Astrocyte of the cerebellum (primary cell): ENCODE measurements at places on chromosomes 11 and 22.
A peak's percentile ranks its signal among the peaks of the same experiment; 100 is the strongest.

DNA sequence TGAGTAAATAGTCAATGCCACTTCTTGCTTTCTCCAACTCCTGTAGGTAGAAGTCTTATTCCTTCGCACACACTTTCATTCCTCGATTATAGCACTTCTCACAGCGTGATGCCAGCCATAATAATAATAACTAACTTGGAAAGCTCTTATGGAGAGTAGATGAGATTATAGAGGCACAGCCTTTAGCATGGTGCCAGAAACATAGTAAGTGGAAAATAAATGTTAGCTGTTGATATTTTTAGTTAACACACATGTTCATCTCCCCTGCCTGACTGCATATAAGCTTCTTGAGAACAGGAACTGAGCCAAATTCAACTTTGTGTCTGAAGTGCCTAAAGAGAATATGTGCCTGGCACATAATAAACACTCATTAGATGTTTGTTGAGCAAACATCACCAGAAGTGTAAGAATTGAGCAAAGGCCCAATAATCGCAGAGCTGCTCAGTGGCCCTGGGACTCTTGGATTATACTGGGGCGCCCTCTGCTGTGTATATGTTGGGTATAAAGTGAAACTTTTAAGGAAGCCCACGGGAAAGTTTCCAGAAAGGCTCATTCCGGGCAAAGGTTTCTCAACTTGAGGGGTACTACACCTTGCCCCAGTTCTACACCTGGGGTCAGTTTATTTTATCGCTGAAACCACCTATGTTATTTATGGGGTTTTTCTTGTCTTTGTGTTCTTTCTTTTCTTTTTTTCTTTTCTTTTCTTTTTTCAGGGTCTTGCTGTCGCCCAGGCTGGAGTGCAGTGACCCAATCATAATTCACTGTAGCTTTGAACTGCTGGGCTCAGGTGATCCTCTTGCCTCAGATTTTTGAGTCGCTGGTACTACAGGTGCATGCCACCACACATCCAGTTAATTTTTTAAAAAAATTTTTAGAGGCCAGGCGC lies 22.3 kb downstream of the SLN start:
- DNase-seq, result no peak

DNA sequence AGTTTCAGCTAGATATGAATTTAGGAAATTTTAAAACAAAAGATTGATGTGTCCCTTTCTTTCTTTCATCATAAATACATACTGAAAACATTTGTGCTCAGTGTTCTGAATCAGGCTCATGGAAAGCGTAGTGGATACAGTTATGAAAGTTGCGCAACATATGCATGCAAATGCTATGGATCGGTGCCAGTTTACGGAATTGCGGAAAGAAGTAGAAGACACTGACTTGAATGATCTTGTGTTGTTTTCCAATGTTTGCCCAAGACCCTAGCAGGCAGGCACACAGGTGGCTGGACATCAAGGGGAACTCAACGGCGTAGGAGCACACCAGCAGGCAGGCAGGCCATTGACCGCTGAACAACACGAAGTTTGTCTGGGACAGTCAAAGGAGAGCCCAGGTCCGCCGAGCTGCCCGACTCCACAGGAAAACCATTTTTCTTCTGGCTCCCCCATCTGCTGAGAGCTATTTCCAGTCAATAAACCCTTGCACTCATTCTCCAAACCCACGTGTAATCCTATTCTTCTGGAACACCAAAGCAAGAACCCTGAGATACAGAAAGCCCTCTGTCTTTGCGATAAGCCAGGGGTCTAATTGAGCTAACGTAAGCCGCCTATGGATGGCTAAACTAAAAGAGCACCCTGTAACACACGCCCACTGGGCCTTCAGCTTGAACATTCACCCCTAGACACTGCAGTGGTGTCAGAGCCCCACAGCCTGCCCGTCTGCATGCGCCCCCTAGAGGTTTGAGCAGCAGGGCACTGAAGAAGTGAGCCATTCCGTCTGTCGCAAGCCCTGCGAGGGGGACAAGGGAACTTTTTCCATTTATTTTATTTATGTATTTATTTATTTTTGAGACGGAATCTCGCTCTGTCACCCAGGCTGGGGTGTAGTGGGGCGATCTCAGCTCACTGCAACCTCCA lies 7.4 kb upstream of the BIRC3 start:
- DNase-seq, result no peak

DNA sequence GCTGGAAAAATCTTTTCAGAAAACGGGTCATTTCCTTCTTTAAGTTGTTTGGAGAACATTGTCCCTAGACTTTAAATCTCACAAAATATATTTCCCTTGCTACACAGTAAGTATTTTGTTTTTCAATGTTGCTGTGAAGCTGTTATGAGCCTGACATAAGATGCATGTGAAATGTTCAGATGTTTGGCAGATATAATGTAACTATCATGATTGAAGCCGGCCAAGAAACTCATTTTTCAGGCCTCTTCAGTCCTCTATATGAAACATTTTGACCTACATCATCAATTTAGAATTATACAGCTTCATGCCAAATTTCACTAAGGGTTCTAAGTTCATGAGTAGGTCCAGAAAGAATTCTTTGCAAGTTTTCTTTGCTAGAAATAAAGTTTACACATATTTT lies 133.8 kb downstream of the JRKL start:
- DNase-seq, result no peak

- DNase-seq, result no peak
Measured at GRCh38 chr11:2215561-2216399, 44.2 kb upstream of the TH start.

- peak; percentile 80 for DNase-seq
Measured at GRCh38 chr11:33622186-33622585, 78.4 kb downstream of the C11orf91 start.

DNA sequence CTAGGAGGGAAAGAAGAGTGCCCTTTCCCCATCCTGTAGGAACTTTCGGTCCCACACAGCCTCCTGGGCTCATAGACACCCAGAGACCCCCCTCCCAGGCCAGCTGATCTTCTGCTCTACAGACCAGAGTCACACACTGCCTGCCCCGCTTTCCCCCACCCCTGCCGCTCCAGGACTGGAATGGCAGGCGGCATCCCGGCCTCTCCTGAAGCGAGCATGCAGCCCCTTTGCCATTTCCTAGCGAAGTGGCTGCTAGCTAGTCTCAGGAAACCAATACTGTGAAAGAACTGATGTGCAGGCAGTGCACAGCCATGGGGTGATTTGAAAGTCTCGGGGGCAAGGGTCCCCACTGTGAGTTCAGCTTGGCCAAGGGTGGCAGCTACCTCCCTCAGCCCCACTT lies 8.3 kb downstream of the PICK1 start:
- DNase-seq, result no peak

GRCh38 chr22:39142088-39142680 lies 10.3 kb downstream of the CBX7 start:
- no peak for DNase-seq

- no peak for DNase-seq
Measured at GRCh38 chr11:79314906-79315689, 125.7 kb downstream of the TENM4 start.

- no peak for DNase-seq
Measured at GRCh38 chr11:86418917-86419316, 44.2 kb downstream of the CCDC81 start.

DNA sequence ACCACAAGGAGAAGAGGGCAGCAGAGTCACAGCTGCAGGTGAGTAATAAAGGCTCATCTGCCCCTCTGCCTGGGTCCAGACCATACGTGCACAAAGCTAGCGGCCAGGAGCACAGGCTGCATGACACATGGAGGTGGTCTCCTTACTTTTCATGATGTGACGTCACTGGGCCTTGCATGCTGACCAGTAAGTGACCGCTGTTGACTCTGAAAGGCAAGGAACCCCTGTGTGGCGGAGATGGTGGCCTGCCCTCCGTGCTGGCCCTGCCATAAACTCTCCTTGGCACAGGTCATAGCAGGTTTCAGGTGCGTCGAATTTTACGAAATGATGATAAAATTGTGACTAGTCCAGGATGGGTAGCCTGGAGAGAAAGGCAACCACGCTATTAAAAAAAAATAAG lies 7.6 kb upstream of the PARVG start:
- no peak for DNase-seq

- DNase-seq, result no peak
Measured at GRCh38 chr22:29212743-29213142, 7.0 kb downstream of the EMID1 start.

DNA sequence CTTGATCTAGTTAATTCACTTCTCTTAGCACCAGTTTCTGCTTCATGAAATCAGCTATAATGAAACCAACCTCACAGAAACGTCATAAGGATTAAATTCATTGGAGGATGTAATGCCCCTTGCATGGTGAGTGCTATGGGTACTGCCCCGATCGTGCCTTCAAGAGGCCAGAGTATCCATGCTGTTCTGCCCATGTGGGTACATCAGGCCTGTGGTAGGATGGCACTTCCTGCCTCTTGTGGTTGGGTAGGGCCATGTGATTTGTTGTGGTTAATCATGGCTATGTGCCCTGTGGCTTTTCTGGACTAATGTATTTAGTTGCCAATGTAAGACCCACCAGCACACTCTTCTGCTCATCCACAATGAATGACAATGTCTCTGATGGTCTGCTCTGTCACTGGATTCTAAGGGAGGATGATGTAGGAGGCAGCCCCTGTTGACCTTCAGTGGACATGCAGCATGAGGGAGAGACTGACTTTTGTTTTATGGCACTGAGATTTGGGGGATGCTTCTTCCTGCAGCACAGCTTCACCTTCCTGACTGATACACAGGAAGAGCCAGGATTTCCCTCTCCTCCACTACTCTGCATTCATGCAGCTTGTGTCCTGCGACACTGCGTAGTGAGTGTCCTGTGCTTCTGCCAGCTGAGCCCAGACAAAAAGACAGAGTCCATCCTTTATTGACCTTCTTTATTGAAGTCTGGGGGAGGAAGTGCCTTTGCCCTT lies 66.2 kb downstream of the DHCR7 start:
- DNase-seq, result no peak

- peak; percentile 51 for DNase-seq
Measured at GRCh38 chr11:90204832-90205646, 17.8 kb downstream of the CHORDC1 start.

DNA sequence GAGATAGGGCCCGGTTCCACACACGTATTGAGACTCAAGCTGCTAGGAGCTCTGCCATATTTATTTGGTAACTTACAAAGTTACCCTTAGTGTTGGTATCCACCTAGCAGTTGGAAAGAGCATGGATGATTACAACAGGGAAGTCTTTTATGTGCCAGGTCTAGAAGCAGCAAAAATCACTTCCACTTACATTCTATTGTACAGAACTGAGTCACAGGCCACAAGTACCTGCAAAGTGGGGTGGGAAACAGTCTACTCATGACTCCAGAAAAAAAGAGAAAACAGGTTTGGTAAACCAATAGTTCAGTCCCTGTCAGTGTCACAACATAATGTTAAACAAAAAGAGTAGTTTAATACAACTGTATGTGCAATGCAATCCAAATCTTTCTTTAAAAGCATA lies 279.6 kb upstream of the PITPNB start:
- no peak for DNase-seq

GRCh38 chr11:837189-837989 lies 4.6 kb downstream of the CD151 start:
- DNase-seq, result no peak

- no peak for DNase-seq
Measured at GRCh38 chr11:63769042-63769713, 603 bp upstream of the ZFTA start.

DNA sequence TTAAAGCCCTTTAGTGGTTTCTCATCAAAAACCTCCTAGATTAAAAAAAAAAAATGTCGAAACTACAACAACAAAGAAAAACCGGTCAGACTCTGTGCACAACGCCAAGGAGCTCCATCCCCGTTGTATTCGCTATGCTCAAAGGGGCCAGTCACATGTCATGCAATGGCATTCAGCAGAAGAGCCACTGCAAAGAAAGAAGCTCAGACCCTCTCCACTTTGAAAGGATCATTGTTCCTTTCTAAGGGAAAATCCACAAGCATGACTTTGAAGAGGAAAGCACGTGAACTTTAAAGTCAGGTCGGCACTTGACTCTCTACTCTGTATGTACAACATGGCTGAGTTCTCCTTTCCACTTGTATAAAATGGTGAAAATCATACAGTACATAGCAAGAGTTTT lies 655.6 kb downstream of the ETS1 start:
- no peak for DNase-seq

GRCh38 chr11:112734207-112734606 lies 227.0 kb upstream of the NCAM1 start:
- peak; percentile 13 for DNase-seq

DNA sequence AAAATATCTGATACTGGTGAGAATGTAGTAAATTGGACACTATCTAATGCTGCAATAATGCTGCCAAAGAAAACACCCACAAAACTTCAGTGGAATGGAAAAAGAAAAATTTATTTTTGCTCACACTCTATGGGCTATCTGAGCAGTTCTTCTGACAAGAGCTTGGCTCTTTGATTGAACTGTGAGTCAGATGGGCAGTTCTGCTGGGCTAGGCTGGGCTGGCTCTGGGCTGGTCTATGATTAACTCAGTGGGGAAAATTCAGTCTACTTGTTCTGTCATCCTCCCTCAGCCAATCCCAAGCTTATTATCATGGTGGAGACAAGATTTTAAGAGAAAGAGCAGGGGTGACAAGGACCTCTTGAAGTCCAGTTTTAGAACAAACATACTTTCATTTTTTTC lies 1404.8 kb downstream of the LRRC4C start:
- DNase-seq, result no peak

DNA sequence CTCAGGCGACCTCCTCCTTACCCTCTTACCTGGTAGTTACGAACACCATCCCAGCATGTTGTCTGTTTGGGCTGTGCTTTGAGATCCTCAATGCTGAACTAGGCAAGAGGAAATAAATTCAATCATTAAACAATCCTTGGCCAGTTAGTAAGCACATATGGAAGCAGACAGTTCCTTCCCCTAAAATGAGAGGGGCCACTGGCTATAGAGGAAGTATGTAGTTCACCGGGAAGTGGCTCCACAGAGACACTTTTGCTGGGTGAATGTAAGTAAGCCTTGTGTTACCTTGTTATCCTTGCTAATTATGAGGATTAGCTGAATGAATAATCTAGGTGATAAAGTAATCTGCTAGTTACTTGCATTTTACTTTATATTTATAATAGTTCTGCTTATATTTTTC lies 2.9 kb downstream of the THYN1 start:
- DNase-seq, result no peak

DNA sequence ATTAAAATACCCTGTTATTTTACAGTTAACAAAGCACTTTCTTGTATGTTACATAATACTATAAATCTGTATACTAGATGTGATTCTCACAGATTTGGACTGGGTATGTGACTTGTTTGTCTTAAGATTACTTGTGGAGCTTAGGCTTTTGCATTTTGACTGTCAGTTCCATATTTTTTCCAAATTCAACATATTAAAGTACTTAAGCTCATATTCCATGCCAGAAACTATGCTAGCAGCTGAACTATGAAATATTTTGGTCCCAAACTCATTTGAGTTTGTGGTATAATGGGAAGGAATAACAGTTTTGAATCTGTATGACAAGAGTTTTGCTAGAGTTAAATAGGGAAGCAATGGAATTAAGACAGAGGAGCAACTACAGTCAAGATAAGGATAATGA lies 841.4 kb downstream of the JRKL start:
- no peak for DNase-seq

DNA sequence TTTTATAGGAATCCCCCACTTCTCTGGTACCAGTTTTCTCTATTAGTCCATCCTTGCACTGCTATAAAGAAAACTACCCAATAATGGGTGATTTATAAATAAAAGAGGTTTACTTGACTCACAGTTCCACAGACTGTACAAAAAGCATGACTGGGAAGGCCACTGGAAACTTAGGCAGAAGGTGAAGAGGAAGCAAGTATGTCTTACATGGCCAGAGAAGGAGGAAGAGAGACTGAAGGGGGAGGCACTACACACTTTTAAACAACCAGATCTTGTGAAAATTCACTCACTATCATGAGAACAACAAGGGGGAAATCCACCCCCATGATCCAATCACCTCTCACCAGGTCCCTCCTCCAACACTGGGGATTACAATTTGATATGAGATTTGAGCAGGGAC lies 68.9 kb upstream of the GNAZ start:
- DNase-seq, result no peak
